ENCODE measurements at places on chromosomes 2 and 18.

DNA sequence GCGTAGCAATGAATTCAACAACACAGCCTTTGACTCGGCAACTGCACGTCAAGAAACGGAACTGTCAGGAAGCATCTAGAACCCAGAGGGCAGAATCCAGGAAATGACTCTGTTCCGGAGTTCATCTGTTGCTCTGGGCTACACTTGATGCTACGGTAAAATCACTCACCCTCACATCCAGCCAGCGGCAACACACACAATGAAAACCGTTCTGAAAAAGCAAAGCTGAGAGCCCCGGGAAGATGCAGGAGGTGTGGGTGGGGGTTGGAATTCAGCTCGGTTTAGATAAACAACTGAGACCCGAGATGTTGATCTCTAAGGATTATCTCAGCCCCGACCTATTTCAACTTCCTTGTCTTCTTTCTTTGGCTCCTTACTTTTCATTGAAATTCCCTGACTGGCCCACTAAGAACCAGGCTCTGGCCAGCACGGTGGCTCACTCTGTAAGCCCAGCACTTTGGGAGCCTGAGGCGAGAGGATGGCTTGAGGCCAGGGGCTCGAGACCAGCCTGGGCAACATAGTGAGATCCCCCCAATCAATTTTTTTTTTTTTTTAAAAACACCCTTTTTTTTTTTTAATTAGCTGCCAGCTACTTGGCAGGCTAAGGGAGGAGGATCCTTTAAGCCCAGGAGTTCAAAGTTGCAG is 13.3 kb upstream of the RAB17 start:
- DNase-seq: peak; percentile 82

- no peak for DNase-seq
Measured at GRCh38 chr18:32975163-32975436, 202.3 kb upstream of the KLHL14 start.

DNA sequence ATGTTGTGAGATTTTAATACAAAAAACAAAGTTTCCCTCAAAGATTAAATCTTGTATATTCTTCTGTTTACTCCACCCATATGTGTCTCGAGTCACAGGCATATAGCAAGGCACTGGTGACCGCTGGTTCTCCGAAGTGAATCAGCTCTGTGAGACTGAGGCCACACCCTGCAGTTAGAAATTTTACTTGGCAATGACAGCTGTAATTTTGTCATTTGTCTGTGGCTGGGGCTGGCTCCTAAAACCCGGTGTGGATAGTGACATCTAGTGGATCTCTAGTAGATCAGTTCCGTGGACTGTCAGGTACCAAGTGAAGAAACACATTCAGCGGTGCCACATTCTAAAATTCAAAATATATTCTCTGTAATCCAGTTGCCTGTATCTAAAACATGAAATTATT is 278.0 kb downstream of the NEDD4L start:
- peak; percentile 89 for DNase-seq

DNA sequence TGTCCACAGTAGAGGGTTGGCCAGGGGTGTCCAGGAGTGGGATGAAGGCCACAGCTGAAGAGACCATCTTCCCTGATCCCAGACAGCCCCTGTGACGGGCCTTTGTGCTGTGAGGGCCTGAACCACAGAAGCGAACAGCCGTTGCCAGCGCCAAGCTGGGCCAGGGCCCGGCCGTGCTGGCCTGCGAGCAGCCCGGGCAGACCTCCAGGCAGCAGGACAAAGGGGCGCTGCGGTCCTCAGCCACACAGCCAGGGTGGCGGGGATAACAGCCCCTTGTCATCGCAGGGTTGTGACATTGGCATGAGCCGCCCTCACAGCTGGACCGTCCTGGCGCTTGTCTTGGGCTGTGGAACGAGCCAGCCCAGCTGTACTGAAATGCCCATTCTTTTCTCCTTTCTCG is 161.1 kb downstream of the FAM210A start:
- DNase-seq: no peak

GRCh38 chr2:37636381-37637066 is 34.9 kb downstream of the CDC42EP3 start:
- no peak for DNase-seq

- no peak for DNase-seq
Measured at GRCh38 chr2:234364661-234365060, 132.2 kb downstream of the ARL4C start.

GRCh38 chr18:71846716-71847115 is 697.4 kb downstream of the CBLN2 start:
- no peak for DNase-seq

DNA sequence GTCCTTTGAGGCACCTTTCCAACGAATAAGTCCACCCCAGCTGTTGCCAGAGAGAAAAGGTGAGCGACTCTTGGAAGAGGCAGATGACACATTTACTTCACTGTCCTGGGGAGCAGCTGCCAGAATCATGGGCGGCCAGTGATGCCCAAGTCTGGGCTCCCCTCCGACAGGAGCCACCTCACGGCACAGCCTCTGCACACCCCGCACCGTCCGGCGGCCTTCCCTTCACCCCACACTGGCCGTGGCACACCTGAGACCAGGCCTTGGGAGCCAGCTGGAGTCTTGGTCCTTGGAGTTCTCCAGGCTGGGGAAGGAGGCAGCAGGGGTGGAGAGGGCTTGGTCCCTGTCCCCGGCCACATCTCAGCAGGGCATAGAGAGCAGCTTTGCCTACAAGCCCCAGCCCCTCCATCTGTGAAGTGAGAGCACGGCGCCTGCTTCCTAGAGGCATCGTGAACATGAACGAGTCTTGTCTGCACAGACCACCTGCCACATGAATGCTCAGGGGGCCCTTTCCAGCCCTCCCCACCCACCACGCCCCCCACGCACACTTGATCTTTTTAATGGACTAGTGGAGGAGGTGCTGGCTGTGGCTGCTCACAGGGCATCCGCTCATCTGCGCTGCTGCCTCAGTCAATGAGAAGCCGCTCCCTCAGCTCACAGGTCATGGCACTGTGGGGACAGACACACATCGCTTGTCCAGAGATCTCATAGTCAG is 400.2 kb upstream of the MYT1L start:
- DNase-seq: no peak

DNA sequence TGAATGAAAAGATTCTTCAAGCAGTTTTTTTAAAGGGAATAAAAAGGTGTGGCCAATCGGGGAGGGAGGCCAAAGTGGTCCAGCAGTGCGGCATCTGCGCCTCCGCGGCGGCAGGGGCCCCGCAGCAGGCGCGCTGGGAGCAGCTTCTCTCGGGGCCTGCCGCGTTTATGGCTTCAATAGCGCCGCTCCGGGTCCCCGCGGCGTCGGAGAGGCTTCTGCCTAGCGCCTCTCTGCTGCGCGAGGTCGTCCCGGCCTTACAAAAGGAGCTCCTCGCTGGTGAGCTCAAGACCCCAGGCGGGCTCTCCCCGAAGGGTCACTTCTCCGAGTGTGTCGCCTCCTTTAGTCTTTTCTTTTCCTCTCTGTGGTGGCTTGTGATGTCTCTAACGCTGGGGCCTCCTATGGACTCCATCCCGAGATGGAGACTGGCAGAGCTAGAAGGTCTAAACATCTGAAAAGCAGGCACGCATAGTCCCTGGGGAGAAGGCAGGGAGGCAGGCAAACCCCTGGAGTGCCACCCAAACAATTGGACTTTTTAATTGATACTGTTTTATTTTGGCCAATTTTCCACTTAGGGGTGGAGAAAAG is 67.1 kb downstream of the SUMO1 start:
- no peak for DNase-seq

DNA sequence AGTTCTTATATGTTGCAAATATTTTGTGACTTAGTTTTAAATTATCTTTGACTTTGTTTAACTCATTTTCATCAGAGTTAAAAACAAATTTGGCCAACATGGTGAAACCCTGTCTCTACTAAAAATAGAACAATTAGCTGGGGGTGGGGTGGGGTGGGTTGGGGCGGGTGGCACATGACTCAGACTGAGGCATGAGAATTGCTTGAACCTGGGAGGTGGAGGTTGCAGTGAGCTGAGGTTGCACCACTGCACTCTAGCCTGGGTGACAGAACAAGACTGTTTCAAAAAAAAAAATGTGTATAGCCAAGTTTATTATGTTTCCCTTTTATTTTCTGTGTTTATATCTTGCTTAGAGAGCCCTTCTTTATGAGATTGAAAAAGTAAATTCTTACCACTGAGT is 14.2 kb upstream of the LIPG start:
- peak; percentile 37 for DNase-seq

GRCh38 chr2:150062416-150062815 is 425.1 kb downstream of the RND3 start:
- no peak for DNase-seq

DNA sequence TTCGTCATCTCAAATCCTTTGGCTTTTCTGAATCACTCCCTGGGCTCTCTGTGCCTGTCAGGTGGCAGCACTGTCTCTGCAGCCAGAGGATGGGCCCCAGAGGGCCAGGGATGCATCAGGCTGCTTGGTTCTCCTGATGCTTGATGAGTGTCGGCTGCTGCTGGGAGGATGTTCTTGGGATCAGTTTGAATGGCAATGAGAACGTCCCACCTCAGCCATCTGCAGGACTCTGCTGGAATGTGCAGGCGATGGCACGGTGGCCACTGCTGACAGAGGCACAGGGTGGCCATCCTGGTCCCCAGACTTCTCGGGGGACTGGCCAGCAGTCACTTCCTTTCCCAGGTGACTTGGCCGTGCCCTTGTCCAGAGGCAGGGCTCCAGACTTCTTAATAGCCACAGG is 146.0 kb downstream of the FAM210A start:
- no peak for DNase-seq

GRCh38 chr2:208654056-208654455 is 247.5 kb downstream of the PTH2R start:
- no peak for DNase-seq

- DNase-seq: no peak
Measured at GRCh38 chr2:235493402-235493774, 455 bp upstream of the AGAP1 start.

GRCh38 chr2:69100220-69100723 is 87.3 kb downstream of the ANTXR1 start:
- DNase-seq: no peak

DNA sequence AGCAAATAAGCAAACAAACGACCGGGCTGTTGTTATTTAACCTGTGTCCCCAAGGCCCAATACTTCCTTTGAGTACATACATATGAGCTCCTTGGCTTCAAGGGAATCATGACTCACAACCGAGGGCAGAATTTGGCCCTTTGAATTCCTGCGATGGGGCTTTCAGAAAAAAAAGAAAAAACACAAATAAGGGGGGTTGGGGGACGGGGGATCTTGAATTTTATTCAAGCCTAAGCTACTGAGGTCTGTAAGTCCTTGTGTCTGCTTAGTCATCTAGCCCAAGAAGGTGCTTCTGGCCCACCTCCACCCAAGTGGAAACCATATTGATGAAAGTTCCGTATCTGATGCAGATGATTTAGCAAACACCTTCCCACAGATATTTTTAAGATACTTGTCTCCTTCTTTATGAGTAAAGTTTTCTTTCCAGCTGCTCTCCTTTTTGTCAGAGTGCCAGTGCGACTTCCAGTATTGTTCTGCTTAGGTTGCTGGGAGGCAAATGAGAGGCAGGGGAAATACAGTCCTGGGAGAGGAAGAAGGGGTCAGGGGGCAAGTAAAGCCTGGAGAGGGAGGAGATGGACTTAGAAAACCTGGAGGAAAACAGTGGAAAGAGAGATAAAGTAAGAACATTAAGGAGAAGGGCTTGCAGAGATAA is 169.6 kb downstream of the ZEB2 start:
- DNase-seq: peak; percentile 30

DNA sequence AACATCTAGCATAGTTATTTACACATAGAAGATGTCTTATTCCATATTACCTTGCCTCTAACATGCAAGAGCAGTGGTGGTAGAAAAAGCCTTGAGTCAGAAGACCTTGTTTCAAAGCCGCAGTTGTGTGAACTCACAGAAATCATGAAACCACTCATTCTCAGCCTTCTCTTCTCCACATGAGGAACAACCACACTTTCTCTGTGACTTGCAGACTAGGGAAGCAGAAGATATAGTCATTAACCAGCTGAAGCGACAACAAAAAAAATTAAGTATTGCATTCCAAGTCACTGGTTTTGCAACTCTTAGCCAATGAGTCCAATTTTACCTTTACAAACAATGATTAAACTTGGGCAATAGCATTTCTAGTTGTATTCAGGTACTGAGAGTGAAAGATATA is 19.0 kb downstream of the TWSG1 start:
- no peak for DNase-seq

- DNase-seq: no peak
Measured at GRCh38 chr2:33486544-33486943, 10.1 kb downstream of the RASGRP3 start.

DNA sequence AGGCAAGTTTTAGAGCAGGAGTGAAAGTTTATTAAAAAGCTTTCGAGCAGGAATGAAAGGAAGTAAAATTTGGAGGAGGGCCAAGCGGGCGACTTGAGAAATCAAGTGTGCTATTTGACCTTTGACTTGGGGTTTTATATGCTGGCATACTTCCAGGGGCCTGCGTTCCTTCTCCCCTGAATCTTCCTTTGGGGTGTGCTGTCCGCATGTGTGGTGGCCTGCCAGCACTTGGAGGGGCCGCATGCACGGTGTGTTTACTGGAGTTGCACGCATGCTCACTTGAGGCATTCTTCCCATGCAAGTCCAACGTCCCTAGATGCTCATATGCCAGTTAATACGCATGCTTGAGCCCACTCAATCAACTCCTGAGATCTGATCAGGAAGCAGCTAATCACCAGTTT is 78.3 kb upstream of the MAP4K4 start:
- DNase-seq: no peak

GRCh38 chr2:45242161-45242741 is 233.0 kb upstream of the SIX2 start:
- DNase-seq: no peak

- DNase-seq: peak; percentile 75
Measured at GRCh38 chr2:148338541-148338940, 306.0 kb upstream of the EPC2 start.

- DNase-seq: no peak
Measured at GRCh38 chr2:232750135-232750671, 26.2 kb downstream of the KCNJ13 start.

GRCh38 chr2:139813340-139813739 is 1033.2 kb upstream of the NXPH2 start:
- DNase-seq: no peak

- DNase-seq: peak; percentile 39
Measured at GRCh38 chr2:152330235-152330866, 4.6 kb upstream of the FMNL2 start.

GRCh38 chr2:239275847-239276831 is 124.7 kb downstream of the HDAC4 start:
- no peak for DNase-seq

GRCh38 chr2:200828572-200829257 is 17.0 kb downstream of the BZW1 start:
- no peak for DNase-seq

DNA sequence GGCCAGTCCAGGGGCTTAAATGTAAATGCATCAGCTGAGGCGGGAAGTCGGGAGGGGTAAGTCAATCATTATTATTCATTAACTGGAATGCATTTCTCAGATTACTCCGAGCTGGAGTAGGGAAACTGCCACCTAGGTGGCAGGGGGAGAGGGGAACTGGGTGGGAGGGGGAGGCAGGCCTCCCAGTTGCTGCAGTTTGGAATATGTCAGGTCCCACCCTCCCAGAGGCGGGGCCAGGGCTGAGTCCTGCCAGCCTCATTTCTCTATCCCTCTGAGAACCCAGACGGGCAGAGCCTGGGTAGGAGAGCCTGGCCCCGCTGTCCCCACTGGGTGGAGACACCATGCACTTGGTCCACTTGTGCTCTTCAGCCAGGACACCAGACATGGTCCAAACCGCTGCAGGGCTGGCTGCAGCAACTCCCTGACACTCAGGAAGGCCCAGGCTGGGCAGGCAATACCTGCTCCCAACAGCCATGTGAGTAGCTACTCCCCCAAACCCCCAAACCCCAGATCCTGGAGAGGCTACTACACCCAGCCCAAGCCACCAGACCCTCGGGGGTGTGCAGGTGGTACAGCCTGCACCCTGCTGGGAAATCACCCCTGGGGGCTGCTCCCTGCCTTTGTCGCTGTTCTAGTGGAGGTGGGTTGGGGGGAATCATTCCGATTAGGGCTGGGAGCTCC is at the start of gene GPBAR1:
TSS of gene GPBAR1 (plus strand) at position 274 of the 681 bp plus-strand sequence. CDS start 1,710 bp downstream, outside the sequence.
- no peak for DNase-seq
